GM23248 (cell line): ENCODE measurements at places on chromosomes 16 and 17. TPM values are rescaled to one million over a fixed set of nuclear protein-coding genes. Genes with fewer than 3 reads are reported as not detected.

The PRSS53 gene
- total RNA-seq, result 7.0 and 10.5 TPM in 2 replicates

The TK1 gene
- total RNA-seq, result 58.6 and 84.5 TPM in 2 replicates

The SLC22A31 gene
- total RNA-seq, result not detected in 2 replicates

The SLC5A11 gene
- total RNA-seq, result not detected in 2 replicates

The BIRC5 gene
- total RNA-seq, result 30.9 and 32.5 TPM in 2 replicates

The SMIM36 gene
- total RNA-seq, result not detected in 2 replicates

The DRC3 gene
- 1.0 and 3.6 TPM in 2 replicates for total RNA-seq

The SOST gene
- total RNA-seq, result not detected in 2 replicates

The KCNJ12 gene
- 0.54 and 1.0 TPM in 2 replicates for total RNA-seq

The DUS1L gene
- total RNA-seq, result 61.2 and 96.4 TPM in 2 replicates

The SENP3 gene
- 82.5 and 111 TPM in 2 replicates for total RNA-seq

The NEK8 gene
- total RNA-seq, result 2.9 and 13.5 TPM in 2 replicates

The ETV4 gene
- 2.1 and 3.5 TPM in 2 replicates for total RNA-seq

The TNFSF13 gene
- total RNA-seq, result 1.5 TPM in 1 of 2 replicates, not detected in the other

The PRSS33 gene
- total RNA-seq, result not detected in 2 replicates

The MYH1 gene
- total RNA-seq, result under 0.01 and 0.11 TPM in 2 replicates

The VTN gene
- not detected in 2 replicates for total RNA-seq

The SGCA gene
- total RNA-seq, result 1.6 TPM in 1 of 2 replicates, not detected in the other

The CCDC144A gene
- 0.51 and 3.5 TPM in 2 replicates for total RNA-seq

The PER1 gene
- total RNA-seq, result 4.4 and 5.1 TPM in 2 replicates

The NKD1 gene
- total RNA-seq, result not detected in 2 replicates

The GPR139 gene
- not detected in 2 replicates for total RNA-seq
